ENCODE measurements at places on chromosomes 5 and 9.

DNA sequence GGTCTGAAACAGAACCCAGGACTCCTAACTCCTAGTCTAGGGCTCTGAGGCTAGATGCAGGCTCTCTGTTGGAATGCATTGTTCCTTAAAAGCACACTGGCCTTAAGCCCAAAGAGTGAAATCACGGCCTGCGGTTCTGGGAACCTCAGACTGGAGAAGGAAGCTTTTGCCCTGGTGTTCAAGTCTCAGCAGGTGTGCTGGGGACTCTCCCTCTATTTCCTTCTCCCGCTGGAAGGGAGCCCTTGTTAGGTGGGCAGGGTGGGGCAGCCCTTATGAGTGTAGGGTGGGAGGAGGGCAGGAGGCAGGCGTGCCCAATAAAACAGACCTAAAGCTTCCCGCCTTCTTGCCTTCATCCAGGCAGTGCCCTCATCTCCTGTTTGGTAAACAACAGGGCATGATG is 1.8 kb upstream of the PPARGC1B start:
- DNase-seq: no peak

- DNase-seq: no peak
Observed at GRCh38 chr9:135049460-135049859, 38.0 kb upstream of the OLFM1 start.

- no peak for DNase-seq
Observed at GRCh38 chr9:128940946-128941755, 6.3 kb downstream of the DOLK start.

- DNase-seq: no peak
Observed at GRCh38 chr5:91179018-91179417, 204.1 kb downstream of the ARRDC3 start.

GRCh38 chr5:107072967-107073366 is 597.8 kb downstream of the EFNA5 start:
- no peak for DNase-seq

GRCh38 chr5:93225748-93226147 is 355.3 kb downstream of the NR2F1-AS1 start:
- no peak for DNase-seq

DNA sequence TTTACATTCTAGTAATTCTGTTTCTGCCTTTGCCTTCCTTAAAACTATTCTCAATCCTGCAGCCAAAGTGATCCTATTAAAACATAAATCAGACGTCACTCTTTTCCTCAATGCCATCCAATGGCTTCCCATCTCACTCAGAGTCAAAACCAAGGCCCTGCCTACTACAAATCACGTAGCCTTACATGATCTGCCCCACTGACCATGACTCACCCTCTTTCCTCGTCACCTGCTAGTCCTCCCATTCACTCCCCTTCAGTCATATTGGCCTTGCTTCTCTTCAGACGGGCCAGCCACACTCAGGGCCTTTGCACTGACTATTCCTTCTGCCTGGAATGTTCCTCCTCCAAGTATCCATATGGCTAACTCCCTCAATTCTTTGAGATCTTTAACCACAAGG is 39.0 kb upstream of the DMXL1 start:
- DNase-seq: no peak
